ENCODE measurements at places on chromosomes 1 and 21.

DNA sequence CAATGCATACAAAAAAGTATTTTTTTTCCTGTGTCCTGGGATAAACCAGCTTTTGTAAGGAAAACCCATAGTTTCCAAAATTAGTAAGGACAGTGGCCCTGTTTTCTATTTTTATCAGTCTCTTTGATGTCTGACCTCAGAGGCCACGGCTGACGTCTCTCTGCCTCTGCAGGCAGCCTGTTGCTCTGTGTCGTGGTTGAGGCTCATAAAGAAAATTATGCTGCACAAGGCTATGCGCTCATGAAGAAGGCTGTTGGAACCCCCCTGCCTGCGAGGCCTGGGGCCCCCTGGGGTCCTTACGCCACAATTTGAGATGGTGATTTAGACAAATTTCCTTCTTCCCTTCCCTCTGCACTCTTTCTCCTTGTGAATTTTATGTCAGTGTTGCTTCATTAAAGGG, 48.9 kb downstream of the AGPAT3 start:
- DNase-seq: no peak

DNA sequence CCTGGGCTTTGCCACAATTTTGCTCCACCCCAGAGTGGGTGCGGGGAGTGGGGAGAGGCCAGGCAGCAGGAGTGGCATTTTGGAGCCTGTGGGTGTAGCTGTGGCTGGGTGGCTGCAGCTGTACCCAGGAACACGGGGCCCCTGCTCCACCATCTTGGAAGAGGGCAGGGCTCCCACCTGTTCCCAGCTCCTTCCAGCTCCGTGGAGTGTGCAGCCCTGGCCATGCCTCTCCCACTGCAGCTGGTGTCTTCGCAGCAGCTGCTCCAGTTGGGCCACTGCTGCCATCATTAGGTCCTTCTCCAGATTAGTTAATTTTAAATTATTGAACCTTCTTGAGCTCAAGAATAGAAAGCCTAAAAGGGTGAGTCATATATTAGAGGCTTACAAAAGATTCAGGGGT, 17.6 kb downstream of the FAM20B start:
- no peak for DNase-seq

GRCh38 chr1:85088408-85088784, 40.1 kb upstream of the MCOLN3 start:
- no peak for DNase-seq

DNA sequence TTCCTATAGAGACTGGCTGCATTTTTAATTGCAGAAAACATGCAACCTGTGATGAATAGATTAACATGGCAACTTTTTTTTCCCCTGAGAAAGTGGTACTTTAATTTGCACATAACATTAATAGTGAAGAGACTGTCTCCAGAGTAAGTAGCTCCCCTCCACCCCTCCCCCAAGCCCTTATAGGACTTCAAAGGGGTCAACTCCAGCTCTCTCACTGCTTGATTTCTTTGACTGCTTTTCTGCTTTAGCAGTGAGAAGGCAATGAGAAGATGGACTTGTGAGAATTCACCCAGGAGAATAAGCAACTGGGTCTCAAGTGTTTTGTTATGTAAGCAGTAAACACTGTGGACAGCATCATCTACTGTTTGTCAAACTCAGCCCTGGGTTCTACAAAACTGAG, 355.0 kb downstream of the CAMTA1 start:
- no peak for DNase-seq

- no peak for DNase-seq
Observed at GRCh38 chr1:208088319-208088718, 155.9 kb downstream of the PLXNA2 start.

DNA sequence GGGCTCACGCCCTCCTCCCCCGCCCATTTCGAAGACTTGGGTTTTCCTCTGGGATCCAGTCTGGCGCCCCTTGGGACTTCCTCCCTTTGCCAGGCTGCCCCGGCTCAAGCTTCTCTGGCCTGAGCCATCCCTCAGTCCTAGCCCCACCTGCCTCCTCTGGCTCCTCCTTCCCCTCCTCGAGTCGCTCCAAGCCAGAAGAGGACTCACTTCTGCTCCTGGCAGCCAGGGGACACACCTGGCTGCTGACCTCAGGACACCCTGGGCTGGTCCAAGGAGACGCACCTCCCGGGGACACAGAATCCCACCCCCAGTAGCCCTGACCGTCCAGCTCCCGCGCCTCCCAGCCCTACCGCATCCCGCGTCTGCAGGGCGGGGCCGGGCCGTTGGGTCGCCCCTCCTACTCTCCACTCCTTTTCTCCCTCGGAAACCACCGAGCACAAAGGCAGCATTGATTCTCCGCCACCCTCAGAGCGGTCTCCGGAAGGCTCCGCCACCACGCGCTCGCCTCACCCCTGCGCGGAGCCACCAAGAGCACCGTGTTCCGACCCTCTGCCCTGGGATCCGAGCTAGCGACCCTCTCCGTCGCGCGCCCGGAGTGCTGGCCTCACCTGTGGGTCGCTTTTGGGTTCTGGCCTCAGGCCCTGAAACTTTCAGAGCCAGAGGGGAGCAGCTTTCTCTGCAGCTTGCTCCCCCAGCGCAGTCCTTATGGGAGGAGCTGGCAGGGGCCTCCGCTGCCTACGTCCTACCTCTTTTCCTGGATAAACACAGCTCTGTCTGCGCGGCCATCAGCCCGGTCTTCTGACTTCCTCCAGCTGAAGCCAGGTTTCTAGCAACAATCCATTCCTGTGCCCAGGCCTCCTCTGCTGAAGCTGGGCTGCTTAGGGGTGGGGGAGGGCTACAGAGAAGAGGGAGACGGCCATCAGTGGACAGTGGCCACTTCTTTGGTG, at the start of gene C2CD4D:
C2CD4D (minus strand) TSS at position 364 of the 947 bp plus-strand sequence. CDS start 831 bp downstream, outside the sequence.
- DNase-seq: no peak

DNA sequence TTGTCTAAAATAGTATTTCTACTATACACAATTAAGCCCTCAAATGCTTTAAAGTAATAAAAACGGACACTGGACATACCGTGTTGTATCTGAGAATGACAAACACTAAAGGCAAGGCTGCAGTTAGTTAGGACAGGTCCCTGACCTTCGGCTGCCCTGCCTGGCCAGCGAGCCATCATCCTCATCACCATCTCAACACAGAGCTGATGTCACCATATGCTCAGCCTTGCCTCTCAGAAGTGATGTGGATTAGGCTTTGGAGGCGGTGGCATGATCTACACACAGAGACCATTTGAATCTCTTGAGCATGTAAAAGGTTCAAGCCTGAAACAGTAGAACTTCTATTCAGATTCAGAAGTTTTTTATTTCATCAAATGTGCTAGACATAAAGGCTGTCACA, 244.7 kb downstream of the SDCCAG8 start:
- DNase-seq: no peak

GRCh38 chr1:165869343-165869742, 41.9 kb downstream of the UCK2 start:
- peak; percentile 14 for DNase-seq

- no peak for DNase-seq
Observed at GRCh38 chr21:26432410-26432809, 140.7 kb downstream of the CYYR1 start.

- DNase-seq: no peak
Observed at GRCh38 chr1:20199403-20199802, 13.1 kb upstream of the PLA2G2C start.

GRCh38 chr1:201096041-201096461, 16.2 kb downstream of the CACNA1S start:
- DNase-seq: no peak

Measured in adipocyte (in vitro differentiated cells).